Activated naive CD8-positive, alpha-beta T cell treated with anti-CD3 and anti-CD28 coated beads, Interleukin-2, amount 10 ng/mL, durations not matched to agents 7 days and 5 days (primary cell): ENCODE measurements at places on chromosomes 5 and 9. TPM values are rescaled to one million over a fixed set of nuclear protein-coding genes. Genes with fewer than 3 reads are reported as not detected.

Gene IL13
- total RNA-seq, result 0.37 TPM

DNA sequence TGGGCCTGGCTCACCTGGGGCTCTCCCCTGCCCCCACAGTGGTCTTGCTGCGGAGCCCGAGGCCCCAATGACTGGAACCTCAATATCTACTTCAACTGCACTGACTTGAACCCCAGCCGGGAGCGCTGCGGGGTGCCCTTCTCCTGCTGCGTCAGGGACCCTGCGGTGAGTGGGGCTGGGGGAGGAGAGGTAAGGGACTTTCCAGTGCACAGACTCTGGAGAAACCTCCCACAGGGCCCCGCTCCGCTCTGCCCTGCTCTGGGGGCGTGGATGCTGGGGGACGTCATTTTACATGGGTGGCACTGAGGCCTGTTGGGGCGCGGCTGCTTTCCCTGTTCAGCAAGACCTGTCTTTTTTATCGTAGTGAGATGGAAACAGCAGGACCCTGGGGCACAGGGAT is 7.6 kb downstream of the TSPAN17 start:
- no peak for DNase-seq

Gene SVEP1
- not detected for total RNA-seq

Gene ADAMTSL2
- 0.17 TPM for total RNA-seq

- DNase-seq, result peak; percentile 23
Measured at GRCh38 chr5:172086194-172086975, 79.9 kb upstream of the FBXW11 start.

DNA sequence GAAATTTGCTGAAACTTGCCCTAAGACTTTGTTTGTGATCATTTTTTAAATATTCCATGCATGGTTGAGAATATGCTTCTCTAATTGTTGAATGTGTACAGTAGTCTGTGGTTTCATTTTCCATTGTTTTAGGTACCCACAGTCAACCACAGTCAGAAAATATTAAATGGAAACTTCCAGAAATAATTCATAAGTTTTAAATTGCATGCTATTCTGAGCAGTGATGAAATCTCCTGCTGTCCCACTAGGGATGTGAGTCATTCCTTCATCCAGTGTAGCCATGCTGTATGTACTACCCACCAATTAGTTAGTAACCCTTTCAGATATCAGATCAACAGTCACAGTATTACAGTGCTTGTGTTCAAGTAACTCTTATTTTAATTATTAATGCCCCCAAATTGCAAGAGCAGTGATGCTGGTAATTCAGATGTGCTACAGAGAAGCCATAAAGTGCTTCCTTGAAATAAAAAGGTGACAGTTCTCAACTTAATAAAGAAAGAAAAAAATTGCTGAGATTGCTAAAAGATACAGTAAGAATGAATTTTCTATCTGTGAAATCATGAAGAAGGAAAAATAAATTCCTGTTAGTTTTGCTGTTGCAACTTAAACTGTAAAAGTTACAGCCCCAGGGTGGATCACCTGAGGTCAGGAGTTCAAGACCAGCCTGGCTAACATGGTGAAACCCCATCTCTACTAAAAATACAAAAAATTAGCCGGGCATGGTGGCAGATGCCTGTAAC is 79.9 kb upstream of the FBXL17 start:
- DNase-seq, result no peak

DNA sequence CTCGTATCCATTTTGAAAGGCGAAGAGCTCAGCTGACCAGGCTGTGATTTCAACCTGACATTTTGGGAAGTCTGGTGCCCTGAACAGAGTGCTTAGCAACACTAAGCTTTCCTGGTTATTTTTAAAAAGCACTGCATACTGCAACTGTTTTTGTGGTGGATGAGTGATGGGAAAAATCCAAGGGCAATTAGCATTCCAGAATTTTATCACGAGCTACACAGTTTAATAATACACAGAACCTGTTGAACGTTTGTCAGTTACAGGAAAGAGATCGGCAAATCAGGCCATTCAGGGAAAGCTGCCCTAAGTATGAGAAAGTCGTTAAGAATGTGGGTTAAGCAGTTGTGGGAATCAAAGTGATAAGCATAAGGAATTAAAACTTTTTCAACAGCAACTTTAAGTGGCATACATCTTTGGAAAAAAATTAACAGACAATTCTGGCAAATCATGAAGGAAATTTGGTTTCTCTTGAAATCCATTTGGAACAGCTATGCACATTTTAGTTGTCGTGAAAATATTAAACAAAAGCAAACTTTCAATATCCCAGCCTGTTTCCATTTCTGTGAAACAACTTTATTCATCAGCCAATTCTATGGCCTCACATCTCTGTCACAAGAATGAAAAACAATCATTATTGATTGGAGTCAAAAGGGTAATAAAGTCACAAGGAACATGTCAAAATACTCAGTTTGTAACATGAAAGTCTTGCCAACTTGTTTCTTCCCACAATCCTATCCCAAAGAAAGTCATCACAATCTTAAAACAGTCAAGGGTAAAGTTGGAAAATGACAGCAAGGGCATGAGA is 25.7 kb downstream of the PUM3 start:
- DNase-seq, result no peak

Gene NMUR2
- not detected for total RNA-seq

DNA sequence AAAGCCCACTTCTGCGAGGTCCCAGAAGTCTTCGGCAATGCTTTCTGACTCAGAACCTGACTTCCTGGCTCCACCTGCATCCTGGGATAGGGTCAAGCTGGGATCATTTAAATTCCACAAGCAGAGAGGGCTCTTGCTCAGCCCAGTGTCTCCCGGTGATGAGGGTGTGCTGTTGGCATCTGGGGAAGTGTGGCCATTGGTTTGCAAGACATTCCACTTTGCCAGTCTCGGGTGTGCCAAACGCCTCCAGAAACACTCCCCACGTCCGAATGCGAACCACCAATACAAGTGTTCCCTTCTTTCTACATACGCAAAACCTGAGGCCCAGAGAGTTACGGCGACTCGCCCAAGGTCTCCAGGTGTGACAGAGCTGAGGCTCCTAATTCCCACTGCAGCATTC is 43.1 kb upstream of the FCN2 start:
- no peak for DNase-seq

Gene IFNB1
- 0.37 TPM for total RNA-seq

Gene C5orf52
- not detected for total RNA-seq

Gene AGXT2
- not detected for total RNA-seq

DNA sequence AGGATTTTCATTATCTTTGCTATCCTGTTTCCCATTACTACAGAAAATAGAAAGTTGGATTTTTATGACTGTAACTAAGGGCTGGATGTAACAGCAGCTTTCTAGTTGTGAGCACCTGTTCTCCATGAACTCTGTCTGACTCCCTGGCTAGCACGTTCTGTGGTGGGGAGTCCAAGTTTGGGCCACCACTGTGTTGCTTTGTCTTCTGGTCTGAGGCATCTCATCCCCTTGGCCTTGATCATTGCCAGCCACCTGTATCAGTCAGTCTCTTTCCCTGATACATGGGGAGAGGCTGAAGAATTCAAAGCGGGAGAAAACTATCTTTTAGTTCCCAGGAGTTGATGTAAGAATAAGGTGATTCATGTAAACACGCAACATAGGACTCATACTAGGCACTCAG is 33.4 kb downstream of the WDR70 start:
- no peak for DNase-seq

Gene KCNMB1
- not detected for total RNA-seq

Gene SYNPO
- 0.25 TPM for total RNA-seq

Gene TAF11L10
- total RNA-seq, result not detected

Gene NR5A1
- not detected for total RNA-seq

- DNase-seq, result no peak
Measured at GRCh38 chr9:112361601-112362000, 18.3 kb upstream of the HSDL2 start.

- no peak for DNase-seq
Measured at GRCh38 chr9:33517373-33517772, 6.7 kb upstream of the ANKRD18B start.

Gene ZNF462
- total RNA-seq, result 0.67 TPM

GRCh38 chr9:33131790-33132772 is 35.1 kb downstream of the B4GALT1 start:
- no peak for DNase-seq

GRCh38 chr5:35644543-35644942 is 26.9 kb downstream of the SPEF2 start:
- no peak for DNase-seq

Gene ADAMTS16
- total RNA-seq, result not detected

- no peak for DNase-seq
Measured at GRCh38 chr9:13447843-13448422, 168.4 kb upstream of the MPDZ start.

DNA sequence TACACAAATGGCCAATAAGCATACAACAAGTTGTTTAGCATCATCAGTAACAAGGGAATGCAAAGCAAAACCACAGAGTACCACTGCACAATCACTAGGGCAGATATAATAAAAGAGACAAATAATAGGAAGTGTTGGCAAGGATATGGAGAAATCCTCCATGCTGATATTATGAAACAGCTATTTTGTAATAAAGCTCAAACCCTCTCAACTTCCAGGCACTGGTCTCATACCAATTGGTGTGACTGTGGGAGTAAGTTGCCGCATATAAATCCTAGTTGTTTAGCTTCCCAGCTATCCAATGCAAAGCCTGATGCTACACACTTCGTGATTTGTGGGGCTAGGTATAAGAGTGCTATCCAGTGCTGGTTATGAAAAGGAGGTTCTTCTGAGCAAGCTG is 88.6 kb downstream of the SMIM23 start:
- no peak for DNase-seq

GRCh38 chr5:172410160-172410559 is 44.2 kb downstream of the SH3PXD2B start:
- DNase-seq, result no peak

DNA sequence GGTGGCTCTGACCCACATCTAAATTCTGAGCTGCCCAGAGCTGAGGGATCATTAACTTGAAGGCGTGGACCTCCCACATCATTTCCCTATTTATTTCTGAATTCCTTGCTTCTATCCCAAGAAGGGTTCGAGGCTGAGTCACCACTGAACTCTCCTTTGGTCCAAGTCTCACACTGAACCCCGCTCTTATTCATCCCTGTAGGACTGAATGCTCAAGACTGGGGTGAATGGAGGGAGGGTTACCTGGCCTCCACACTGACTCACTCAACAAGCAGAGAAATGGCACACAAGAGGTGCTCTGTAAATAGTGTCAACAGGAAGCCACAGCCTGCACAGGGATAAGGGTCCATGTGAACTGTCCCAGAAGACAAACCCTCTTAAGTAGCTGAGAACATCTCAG is 79.1 kb upstream of the FSTL4 start:
- DNase-seq, result no peak

DNA sequence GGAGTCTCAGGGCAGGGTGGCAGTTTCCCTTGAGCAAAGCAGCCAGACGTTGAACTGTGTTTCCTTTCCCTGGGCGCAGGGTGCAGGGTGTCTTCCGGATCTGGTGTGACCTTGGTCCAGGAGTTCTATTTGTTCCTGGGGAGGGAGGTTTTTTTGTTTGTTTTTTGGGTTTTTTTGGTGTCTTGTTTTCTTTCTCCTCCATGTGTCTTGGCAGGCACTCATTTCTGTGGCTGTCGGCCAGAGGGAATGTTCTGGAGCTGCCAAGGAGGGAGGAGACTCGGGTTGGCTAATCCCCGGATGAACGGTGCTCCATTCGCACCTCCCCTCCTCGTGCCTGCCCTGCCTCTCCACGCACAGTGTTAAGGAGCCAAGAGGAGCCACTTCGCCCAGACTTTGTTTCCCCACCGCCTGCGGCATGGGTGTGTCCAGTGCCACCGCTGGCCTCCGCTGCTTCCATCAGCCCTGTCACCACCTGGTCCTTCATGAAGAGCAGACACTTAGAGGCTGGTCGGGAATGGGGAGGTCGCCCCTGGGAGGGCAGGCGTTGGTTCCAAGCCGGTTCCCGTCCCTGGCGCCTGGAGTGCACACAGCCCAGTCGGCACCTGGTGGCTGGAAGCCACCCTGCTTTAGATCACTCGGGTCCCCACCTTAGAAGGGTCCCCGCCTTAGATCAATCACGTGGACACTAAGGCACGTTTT is 3.5 kb upstream of the PHYHD1 start:
- DNase-seq, result no peak

DNA sequence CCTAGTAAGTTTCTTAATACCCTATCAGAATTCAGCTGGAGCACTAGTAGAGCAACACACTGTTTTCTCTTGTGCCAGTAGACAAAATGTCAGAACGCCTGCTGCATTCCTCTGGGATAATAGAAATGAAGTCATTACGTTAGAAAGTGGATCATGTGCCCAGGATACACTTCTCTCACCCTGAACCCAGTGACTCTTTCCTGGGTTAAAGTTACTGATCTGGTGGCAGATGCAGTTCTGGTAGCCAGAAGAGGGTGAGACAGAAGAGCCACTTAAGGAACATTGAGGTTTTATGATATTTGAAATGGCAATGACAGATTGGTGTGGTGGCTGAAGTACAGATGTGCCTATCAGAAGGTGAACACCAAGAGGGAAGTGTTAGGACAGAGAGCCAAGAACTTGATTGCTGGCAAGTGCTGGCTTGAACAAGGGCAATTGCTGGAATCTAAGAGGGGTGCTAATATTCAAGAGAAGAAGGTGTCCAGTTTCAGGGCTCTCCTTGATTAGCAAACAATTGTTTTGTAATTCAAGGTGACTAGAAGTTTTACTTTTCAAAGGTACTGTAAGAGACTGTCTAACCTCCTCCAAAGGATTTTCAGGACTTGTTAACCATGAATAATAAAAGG is 93.7 kb upstream of the ERBIN start:
- no peak for DNase-seq

Gene GLRA1
- total RNA-seq, result not detected

Gene HTR1A
- total RNA-seq, result not detected

DNA sequence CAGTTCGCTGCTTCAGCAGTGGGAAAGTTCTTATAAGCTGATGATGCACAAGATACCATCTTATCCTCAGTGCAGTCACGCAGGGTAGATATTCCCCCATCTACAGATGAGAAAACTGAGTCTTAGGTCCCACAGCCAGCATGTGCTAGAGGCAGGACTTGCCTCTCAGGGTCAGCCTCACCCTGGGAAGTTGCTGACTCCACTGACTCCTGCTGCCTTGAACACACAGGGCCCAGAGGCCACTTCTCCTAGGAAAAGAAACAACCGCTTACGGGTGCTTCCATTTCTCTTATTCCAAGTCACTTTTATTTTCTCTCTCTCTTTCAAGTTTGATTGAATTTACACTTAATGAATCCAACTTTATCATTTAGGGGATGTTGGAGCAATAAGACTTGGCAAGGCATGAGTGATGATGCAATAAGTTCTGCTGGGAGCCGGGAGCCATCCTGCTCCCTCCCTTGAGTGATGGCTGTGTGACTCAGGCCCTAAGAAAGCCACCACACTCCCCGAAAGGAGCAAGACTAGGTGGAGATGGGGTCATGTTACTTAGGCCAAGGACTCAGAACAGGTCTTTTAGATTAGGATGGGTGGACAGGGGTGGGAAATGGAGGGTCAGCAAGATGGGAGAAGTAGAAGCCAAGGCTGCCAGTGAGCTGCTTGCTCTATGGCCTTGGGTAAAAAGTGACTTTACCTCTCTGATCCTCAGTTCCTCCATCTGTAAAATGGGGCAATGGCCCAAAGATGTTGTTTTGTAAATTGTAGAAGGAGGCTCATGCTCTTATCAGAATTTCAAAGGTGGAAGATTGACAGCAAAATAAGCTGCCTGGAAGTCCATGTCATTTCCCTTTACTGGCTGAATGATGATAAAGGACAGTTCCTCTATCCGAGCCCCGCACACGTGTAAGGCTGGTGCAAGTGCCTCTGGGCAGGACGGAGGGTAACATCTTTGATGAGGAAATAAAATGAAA is 67.4 kb upstream of the ZNF618 start:
- DNase-seq, result no peak
